ENCODE measurements at places on chromosomes 5 and 9.

DNA sequence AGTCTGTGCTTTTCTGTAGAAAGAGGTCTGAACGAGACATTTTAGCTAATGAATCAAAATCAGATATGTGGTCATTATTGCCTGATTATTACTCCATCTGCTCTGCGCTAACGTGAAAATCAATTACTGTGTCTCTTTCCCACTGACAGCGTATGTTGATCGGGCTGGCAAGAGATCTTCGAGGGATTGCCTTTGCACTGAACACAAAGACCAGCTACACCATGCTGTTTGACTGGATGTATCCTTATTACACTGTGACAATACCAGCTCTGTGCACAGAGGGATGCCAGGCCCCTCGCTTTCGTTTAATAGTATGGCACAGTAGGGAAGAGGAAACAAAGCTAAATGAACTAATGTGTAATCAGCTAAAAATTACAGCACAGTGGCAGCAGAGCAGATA is 103.7 kb upstream of the TLX3 start:
- peak; percentile 61 for DNase-seq

GRCh38 chr9:115790520-115790919 is 363.1 kb upstream of the PAPPA start:
- no peak for DNase-seq

GRCh38 chr9:38144421-38144820 is 75.4 kb upstream of the SHB start:
- no peak for DNase-seq

GRCh38 chr5:36397901-36398536 is 96.3 kb upstream of the RANBP3L start:
- no peak for DNase-seq

- DNase-seq = no peak
Observed at GRCh38 chr5:2584579-2585269, 166.8 kb downstream of the IRX2 start.

DNA sequence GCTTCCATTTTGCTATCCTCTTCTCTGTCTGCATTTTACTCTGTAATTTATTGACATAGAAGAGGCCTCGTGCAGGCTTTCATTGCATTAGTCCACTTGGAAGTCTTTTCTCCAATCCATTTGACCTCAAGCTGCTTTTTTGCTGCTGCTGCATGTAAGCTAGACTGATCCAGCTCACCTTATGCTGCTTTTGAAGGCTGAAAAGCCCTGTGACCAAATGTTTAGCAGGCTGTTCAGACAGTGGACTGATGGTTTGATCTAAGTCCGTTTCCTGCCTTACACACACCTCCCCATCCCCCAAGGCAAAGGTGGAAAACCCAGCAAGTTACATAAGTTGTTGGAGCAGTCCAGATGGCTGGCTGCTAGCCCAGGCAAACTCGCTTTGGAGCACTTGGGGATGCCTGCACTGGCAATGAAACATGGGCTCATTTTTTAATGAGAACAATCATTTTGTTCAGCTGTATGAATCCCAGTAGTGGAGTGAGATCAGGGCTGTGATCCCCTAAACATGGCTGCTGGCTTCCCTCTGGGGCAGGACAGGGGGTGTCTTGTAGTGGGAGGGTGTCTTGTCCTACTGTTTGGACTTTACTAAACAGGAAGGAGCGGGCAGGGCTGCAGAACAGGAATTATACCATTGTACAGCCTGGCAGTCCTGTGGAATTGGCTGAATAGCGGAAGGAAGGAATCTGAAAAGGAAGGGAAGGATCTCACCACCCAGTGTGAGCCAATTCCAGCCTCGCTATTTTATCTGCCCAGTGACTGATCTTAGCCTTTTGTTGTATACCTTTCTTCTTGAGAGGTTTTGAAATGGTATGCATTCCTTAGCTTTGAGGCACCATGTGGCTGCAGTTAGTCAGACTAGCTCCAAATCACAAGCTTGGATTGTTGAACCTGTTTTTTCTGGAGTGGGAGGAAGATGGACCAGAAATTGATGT is 212.0 kb downstream of the ARHGAP26 start:
- DNase-seq = no peak

- no peak for DNase-seq
Observed at GRCh38 chr5:150211156-150212030, 21.5 kb downstream of the SLC6A7 start.

GRCh38 chr5:18745042-18745987 is 1111.1 kb downstream of the TAF11L14 start:
- no peak for DNase-seq

GRCh38 chr5:156835905-156836304 is 14.2 kb upstream of the PPP1R2B start:
- no peak for DNase-seq

- DNase-seq = no peak
Observed at GRCh38 chr9:129507805-129508204, 113.1 kb downstream of the C9orf50 start.

DNA sequence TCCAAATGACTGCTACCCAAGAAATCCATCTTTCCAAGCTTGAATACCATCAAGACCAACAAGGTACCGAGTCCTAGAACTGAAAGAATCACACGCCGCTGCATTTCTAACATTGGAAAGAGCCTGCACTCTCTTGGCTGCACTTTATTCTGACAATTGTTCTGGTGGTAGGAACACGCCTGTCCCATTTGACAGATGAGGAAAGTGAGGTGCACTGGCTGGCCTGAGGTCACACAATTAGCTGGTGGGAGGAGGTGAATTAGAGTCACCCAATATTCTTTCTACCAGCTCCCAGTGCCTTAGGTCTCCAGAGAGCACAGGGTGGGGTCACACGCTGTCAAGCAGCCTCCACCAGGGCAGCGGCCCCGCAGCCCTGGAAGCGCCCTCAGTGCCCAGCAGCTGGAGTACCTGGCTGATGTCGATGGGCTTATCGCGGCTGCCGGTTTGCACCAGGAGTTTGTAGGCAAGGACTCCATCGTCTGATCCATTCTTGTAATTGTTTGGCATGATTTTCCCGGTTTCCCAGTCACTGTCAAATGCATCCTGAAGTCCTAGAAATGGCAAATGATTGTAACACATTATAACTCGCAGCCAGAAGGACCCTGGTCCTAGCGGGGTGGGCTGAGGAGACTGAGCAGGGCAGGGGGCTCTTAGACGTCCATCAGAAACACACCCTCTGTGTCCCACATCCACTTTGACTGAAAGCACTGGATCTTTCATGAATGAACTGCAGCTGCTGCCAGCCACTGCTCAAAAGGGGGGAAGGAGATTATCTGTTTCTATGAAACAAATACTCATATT is 55.1 kb downstream of the PTCH1 start:
- no peak for DNase-seq

DNA sequence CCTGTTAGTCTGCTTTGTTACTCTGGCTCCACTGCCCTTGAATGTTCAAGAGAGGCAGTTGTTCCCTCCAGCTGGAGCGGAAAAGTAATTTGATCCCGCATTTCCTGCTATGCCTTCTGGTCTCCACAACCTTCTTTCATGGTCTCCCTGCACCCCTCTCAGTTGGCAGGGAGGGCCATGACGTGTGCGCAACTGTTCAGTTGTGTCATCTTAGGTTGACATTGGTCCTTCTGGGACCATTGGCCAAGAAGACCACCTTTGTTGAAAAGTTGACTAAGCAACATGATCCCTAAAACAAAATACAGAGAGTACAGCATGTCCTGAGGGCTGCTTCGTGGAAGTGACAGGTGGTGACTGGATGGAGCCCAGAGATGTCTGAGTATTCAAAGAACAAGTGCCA is 192.5 kb upstream of the TUT7 start:
- no peak for DNase-seq

DNA sequence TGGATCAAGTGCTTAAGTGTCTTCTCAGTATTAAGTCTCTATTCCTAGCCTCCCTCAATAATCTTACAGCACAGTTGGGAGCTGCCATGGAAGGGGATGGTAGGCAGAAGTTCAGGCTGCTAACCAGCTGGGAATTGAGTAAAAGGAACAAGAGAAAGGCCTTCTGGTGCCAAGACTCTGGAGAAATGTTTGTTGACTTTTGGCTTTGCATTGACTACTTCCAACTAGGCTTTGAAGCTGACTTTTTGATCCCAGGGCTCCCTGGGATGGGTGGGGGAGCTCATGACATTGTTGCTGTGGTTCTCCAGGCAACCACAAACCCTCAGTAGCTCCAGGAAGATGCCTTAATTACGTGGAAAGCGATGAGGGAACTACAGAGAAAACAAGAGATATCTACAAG is 85.2 kb upstream of the HTR4 start:
- no peak for DNase-seq

Data from NCI-H1930 (cell line).